CD4-positive, alpha-beta T cell treated with Interleukin-6 at 100 ng/mL for 8 hours (primary cell): ENCODE measurements at places on chromosomes 16 and 17.

DNA sequence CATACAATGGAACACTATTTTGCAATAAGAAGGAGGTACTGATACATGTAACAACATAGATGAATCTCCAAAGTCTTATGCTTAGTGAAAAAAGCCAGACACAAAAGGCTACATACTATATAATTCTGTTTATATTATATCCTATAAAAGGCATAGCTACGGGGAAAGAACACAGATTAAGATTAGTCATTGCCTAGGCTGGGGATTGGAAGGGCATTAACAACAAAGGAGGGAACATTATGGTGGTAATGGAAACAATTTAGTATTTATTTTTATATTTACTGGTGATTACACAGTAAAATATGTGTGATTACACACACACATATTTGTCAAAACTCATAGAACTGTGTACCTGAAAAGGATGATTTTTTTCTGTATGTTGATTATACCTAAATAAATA, 278.1 kb downstream of the ZFHX3 start:
- DNase-seq, result no peak

DNA sequence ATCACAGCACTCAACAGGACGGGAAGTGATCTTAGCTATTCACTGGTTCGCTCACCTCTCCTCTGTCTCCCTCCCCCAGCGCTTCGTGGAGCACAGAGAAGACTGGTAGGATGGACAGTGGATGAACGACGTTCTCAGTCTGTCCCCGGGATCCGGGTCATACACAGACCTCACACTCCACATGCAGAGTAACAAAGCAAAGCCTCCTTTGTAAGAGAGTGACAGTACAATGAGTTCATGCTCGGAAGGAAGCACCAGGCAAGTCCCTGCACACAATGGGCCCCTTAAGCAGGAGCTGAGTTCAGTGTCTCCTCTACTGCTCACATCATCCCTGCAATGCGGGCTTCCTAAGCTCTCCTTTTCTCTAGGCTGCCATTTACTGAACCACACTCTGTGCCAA, 356.9 kb downstream of the C16orf95 start:
- no peak for DNase-seq

GRCh38 chr16:77211880-77212740, 12.9 kb downstream of the SYCE1L start:
- peak; percentile 78 for DNase-seq

DNA sequence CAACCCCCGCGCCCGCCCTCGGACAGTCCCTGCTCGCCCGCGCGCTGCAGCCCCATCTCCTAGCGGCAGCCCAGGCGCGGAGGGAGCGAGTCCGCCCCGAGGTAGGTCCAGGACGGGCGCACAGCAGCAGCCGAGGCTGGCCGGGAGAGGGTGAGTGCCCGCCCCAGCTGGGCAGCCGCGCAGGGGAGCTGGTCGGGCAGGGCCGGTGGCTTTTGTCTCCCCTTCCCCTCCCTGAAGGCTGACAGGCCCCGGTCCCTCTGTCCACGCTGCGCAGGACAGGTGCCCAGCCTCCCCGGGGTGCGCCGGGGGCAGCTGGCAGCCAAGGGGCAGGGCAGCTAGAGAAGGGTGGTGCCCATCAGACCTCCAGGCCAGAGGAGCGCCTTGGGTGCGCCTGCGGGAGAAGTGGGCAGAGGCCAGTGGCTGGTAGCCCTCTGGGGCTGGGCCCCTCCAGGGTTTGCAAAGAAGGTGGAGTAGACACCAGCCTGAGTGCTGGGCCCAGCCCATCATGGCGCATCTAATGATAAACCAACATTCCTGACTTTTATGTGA, 278 bp downstream of the ITGB4 start:
- DNase-seq, result no peak

DNA sequence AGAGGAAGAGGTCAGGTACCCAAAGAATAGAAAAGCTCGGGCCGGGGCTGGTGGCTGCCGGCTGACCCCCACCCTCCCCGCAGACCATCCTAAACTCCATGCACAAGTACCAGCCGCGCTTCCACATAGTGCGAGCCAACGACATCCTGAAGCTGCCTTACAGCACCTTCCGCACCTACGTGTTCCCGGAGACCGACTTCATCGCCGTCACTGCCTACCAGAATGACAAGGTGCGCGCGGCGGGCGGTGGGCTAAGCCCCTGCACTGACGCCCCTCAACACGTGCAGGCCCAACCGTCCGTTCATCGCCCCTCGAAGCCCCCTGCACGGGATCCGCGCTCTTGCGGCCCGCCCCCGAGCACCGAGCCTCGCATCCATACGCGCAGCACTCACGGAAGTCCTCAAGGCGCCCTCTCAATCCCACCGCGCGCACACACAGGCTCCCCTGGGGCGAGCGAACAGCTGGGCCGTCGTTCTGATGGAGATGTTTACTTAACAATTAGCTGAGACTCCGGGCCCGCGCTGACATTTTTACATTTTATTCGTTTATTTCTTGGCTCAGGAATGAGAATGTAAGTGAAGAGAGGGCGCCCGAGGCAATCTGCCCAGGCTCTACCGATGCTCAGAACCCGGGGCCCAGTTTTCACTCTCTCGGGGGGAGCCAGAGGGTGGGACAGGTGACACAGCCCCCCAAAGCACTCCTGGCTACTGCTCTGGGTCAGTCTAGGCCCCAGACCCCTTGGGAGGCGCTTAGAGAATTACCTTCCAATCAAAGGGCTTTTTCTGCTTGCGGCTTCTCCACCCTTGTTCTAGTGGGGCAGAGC, 3.5 kb downstream of the TBX2 start:
- DNase-seq, result no peak

DNA sequence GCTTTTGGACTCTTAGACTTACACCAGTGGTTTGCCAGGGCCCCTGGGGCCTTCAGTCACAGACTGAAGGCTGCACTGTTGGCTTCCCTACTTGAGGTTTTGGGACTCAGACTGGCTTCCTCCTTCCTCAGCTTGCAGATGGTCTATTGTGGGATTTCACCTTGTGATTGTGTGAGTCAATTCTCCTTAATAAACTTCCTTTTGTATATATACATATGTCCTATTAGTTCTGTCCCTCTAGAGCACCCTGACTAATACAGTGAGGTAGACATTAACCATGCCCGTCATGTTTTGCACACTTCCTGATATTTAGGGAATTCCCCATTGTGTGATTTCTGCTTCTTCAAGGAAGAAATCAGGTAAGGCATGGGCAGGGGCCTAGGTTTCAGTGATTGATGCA, 147.8 kb upstream of the CA10 start:
- DNase-seq, result no peak

DNA sequence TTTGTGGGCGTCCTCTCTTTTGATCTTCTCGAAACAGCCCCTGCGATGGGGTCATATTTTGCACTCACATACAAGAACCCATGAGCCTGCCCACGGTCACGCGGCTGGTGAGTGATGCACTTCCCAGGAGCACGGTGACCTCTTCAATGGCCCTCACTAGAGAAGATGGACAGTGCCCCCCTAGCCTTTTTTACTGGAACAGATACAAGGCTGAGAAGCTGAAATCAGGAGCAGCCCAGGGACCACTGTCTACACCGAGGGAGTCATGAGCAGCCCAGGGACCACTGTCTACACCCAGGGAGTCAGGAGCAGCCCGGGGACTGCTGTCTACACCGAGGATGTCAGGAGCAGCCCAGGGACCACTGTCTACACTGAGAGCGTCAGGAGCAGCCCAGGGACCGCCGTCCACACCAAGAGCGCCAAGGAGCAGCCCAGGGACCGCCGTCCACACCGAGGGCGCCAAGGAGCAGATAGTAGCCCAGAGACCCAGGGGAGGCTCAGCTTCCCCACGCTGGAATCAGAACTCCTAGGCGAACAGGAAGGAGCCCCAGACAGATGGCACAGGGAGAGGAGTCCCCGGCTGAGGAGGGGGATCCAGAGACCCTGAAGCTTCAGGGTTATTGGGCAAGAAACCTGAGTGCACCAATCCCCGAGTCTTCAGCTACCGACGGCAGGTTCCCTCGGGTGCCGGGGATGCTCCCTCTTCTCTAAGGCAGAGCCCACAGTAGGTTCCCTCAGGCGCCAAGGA, 23.7 kb downstream of the ACSF3 start:
- no peak for DNase-seq

DNA sequence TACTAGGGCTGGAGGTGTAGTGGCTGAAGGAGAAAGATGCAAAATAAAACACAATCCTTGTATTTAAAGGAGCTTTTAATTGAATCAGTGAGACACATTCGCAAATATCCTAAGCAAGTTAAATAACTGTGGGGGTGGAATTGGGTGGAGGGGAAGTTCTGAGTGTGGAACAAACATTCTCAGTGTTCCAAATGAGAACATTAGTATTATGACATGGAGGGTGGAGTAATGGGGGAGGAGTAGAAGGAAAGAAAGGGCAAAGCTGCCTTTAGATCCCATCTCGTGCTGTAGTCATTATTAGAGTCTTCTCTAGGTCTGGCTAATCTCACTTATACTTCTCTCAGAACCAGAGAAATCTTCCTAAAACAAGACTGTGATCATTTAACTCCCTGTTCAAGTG, 169.7 kb downstream of the ANKFN1 start:
- DNase-seq, result no peak
